Kidney capillary endothelial cell (primary cell): ENCODE measurements at places on chromosomes 7 and 10.

GRCh38 chr7:157434701-157435100, 97.9 kb downstream of the DNAJB6 start:
- no peak for DNase-seq

DNA sequence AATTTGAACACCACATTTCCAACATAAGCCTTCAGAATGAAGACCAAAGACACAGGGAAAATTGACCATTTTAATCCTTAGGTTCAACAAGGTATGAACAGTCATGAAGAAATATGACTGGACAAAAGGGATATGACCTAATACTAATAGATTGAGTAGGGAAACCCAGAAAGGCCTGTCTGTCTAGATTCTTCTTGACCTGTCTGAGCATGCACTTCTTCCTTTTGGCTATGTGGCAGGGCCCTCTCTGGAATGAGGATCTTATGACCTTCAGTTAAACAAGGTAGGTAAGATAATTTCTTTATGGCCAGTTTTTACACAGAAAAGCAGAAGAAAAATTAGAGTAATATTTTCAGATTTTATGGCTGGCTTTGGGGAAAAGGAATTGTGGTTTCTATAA, 3.0 kb upstream of the PHYHIPL start:
- DNase-seq = no peak

DNA sequence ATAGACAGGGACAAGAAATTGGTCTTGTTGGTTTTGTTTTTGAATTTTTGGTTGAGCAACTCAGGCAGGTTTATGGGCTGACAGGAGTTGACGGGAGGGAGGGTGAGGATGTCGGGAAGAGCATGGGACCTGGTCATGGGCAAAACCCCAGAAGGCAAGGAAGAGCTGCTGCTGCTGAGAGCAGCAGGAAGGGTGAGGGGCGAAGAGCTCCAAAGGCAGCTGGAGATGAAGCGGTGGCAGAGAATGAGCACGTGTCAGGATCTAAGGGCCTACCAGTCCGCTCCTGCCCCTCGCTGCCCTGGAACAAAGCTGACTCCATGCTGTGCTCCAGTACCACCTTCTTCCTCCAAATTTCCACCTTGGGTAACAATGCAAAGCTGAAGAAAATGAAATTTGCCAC, 84.3 kb downstream of the ARHGAP22 start:
- no peak for DNase-seq

- no peak for DNase-seq
These were observed 622 bp downstream of the WNT16 start for GRCh38 chr7:121329191-121330052.

- no peak for DNase-seq
These were observed 49.9 kb downstream of the SORBS1 start for GRCh38 chr10:95511314-95511713.

GRCh38 chr7:3301831-3302618, 973 bp downstream of the SDK1 start:
- peak; percentile 0 for DNase-seq

- DNase-seq = no peak
These were observed 4.1 kb downstream of the FHIP2A start for GRCh38 chr10:114825513-114826253.

- DNase-seq = no peak
These were observed 22.2 kb upstream of the RASSF4 start for GRCh38 chr10:44937196-44938005.

DNA sequence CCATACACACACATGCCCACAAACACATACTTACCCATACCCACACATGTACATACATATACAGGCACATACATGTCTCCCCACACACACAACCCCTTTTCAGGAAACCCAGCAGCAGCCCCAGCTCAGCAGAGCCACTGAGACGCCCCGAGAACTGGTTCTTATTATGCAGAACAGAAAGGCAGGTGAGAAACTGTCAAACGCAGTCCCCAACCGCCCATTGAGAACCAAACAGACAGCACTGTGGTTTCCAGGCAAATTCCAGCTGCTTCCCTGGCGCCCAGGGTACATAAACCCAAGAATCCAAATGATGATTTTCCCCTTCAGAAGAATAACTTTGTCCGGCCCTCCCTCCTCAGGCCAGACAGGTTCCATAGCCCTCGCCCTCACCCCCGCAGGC, 366.6 kb upstream of the ZMIZ1 start:
- DNase-seq = no peak
